ENCODE measurements at places on chromosomes 3 and 15.

GRCh38 chr15:71189718-71190117, 74.4 kb downstream of the THSD4 start:
- DNase-seq, result no peak

GRCh38 chr3:49869525-49870126, at the start of gene CAMKV:
Gene CAMKV (minus strand): TSS chr3:49869906. CDS start chr3:49862388, 7,518 bp downstream.
- peak; percentile 17 for DNase-seq

GRCh38 chr3:122947738-122948137, 79.8 kb downstream of the SEMA5B start:
- DNase-seq, result no peak

GRCh38 chr3:29764603-29765254, 483.9 kb downstream of the RBMS3 start:
- DNase-seq, result no peak

GRCh38 chr3:52286777-52287110, 884 bp upstream of the GLYCTK start:
- no peak for DNase-seq

DNA sequence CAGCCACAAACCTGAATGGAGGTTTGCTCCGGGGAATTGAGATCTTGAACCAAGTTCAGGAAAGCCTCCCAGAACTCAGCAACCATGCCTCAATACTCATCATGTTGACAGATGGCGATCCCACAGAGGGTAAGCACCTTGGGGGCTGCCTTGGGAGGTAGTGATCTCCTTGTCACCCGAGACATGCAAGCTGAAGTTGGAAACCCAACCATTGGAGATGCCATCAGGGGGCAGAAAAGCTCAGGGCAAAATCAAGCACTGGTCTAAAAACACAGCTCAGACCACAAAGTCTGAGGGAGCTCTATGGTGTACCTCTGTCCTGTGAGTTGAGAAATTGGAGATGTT, 5.8 kb downstream of the ITIH1 start:
- no peak for DNase-seq

DNA sequence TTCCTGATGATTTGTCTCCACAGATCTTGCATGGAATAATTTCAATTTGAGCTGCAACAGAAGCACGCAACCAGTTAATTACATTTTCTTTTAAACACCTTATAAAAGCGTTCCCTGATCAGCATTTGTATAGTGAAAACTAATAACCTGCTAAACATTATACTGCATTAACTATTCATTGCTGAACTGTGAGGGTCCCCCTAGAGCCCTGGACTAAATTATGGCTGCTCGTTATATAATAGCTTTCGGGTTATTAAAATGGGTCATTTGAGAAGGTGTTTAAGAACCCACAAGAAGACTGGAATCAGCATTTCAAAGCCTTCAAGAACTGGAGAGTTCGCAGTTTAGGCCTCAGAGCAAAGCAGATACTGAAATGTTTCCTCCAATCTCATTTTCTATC, 52.9 kb upstream of the ICE2 start:
- no peak for DNase-seq

- DNase-seq, result no peak
Measured at GRCh38 chr3:142507241-142507640, 59.4 kb upstream of the XRN1 start.

- DNase-seq, result no peak
Measured at GRCh38 chr3:125136515-125136914, 76.0 kb downstream of the SLC12A8 start.

DNA sequence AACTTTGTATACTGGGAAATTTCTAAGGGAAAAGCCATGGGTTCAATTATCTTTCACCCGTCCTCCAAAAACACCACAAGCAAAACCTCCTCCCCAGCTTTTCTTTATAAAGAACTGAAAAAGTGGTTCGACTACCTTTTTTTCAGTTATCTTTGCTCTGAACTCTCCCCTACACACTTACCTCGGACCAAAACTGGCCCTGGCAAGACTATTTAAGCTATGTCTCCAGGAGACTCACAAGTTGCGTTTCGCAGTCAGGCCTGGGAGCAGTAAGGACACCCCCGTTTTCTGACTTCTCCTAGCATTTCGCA, 645 bp downstream of the COPS2 start:
- DNase-seq, result no peak

GRCh38 chr3:57966829-57967228, 41.4 kb upstream of the FLNB start:
- no peak for DNase-seq

- no peak for DNase-seq
Measured at GRCh38 chr15:36053746-36054145, 507.8 kb upstream of the DPH6 start.

DNA sequence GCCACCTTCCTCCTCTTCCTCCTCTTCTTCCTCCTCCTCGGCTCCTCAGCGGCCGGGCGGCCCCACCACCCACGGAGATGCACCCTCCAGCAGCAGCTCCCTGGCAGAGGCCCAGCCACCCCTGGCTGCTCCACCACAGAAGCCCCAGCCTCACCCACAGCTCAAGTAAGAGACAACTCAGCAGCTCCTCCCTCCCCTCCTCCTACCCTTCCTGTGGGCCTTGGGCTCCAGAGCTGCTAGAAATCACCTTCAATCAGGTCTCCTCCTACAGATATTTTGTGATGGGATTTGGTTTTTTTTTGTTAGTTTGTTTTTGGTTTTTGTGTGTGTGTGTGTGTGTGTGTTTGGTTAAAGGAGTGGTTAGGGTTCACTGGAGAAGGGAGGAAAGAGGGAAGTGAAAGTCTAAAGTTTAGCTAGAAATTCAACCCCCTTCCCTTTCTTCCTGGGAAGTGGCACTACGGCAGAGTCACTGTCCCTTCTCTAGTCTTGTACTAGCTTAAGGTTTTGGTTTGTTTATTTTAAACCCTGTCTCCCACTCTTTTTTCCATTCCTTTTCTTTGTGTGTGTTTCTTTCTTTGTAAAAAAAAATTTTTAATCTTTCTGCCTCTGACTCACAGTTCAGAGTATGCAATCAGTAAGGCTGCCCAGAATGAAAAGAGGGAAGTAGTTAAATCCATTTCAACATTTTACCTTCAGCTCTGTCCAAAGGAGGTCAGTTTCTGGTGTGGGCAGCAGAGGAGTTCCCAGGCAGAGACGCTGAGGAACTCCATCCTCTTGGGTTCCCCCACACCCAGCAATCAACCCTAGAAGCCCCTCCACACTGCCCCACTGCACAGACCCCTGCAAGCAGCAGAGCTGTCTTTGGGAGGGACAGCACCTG, 29.0 kb upstream of the TIMP4 start:
- no peak for DNase-seq

DNA sequence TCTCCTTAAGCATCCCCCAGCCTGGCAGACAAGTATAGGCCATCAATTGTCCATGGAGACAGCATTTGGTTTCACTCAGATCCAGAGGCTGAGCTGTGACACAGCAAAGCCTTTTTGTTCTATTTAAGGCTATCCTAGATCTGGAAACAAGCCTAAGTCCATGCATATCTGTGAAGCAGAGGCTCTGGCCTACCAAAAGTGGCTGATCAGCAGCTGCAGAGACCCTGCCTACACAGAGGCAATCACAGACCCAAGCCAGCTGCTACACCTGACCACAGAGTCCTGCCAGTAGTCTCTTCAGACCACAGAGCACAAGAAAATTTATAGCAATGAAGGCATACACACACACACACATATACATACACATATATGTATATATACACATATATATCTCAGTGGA, 501.7 kb upstream of the ARPP21 start:
- no peak for DNase-seq

GRCh38 chr3:46091046-46091445, 63.8 kb upstream of the XCR1 start:
- no peak for DNase-seq

DNA sequence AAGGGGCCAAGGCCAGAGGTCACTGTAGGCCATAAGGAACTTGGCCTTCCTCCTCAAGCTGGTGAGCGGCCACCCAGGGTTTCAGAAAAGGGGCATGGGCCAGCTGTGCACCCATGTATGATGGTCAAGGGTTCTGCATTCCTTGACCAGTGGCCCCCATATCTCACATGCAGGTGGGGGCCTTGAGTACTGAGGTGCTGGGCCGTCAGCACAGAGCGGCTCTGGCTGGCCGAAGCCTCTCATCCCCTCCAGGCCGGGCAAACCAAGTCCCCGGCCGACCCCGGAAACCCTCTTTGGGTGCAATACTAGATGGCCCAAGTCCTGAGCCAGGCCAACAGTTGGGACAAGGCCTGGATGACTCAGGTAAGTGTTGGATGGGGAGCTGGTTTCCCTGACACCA, 9.5 kb downstream of the ALG3 start:
- no peak for DNase-seq

DNA sequence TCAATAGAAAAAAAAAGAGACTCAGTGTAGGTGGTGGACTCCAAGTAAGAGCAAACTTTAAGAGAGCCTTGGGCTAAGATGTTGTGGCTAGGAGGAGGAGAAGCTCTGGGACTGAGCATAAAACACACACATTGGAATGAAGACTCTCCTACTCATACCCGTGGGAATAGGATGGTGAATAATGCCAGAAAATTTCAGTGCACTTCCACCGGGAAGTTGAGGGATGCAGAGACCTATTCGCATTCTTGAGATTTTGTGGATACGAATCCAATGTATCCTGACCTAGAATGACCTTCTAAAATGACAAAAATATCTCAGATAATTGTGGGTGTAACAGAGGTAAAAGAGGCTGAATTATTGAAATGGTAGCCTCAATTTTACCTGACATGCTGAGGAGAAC, 388.7 kb upstream of the SGO1 start:
- DNase-seq, result no peak

- DNase-seq, result no peak
Measured at GRCh38 chr3:127158614-127159229, 34.2 kb upstream of the PRR23E start.

DNA sequence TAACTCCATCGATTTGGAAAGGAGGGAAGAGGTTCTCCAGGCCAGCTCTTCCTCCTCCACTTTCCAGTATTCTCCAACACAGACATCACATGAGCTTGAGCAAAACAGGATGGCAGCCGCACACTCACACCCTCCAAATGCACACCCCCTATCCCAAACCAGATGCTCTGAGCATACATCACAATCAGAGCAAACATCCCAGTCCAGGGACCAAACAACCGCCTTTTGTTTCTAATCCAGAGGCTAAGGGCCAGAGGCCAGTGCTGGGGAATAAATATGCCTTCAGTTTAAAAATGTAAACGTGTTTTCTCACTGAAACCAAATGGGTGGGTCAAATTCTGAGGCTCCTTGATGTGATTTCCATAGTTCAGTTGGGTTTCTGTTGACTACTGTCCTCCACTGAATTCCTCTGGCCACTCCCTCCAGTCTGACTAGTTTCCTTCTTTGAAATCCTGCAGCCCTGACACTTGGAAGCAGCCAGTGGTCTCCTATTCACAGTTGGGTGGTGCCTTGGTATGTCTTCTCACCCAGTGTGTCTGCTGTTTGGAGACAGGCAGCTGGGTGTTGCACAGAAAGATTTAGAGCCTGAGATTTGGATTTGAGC, 19.2 kb upstream of the MFGE8 start:
- no peak for DNase-seq

GRCh38 chr15:74752531-74752930, 3.9 kb downstream of the CYP1A2 start:
- DNase-seq, result no peak

DNA sequence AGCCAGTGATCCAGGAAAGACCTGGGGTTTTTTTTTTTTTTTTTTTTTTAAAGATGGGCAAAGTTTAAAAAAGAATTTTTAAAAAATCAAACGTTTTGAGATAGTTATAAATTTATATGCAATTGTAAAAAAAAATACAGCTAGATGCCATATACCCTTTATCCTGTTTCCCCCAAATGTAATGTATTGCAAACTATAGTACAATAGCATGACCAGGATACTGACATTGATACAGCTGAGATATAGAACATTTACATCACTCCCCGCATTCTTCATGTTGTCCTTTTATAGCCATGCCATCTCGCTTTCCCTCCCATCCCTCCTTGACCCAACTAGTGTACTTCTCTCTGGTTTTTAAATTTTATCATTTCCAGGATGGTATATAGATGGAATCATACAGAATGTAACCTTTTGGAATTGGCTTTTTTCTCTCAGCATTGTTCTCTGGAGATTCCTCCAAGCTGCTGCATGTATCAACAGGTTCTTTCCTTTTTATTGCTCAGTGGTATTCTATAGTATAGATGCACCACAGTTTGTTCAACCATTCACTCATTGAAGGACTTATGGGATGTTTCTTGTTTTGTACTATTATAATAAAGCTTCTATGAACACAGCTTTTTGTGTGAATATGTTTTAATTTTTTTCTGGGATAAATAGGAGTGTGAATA, 104.9 kb downstream of the CGNL1 start:
- DNase-seq, result no peak

- no peak for DNase-seq
Measured at GRCh38 chr3:158916111-158916510, 114.3 kb downstream of the MFSD1 start.

DNA sequence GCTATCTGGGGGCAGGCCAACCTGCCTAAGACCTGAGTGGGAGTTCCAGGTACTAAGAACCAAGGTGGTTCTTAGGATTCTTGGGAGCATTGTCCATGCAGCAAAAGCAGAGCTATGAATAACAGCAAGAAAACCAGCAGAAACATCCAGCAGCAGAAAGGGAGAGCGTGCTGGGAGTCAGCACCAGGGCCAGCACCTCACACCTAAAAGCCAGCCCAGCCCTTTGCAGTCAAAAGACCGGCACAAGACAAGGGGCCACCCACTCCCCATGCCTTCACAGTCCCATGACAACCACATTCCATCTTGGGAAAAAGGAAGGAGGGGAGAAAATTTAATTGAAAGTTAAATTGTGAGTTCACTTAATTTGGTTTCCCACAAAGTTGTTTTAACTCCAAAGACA, 364.9 kb downstream of the AGBL1 start:
- DNase-seq, result no peak

- DNase-seq, result no peak
Measured at GRCh38 chr3:188037965-188038581, 115.9 kb upstream of the LPP start.

GRCh38 chr15:73872346-73872745, 1.0 kb upstream of the TBC1D21 start:
- no peak for DNase-seq

DNA sequence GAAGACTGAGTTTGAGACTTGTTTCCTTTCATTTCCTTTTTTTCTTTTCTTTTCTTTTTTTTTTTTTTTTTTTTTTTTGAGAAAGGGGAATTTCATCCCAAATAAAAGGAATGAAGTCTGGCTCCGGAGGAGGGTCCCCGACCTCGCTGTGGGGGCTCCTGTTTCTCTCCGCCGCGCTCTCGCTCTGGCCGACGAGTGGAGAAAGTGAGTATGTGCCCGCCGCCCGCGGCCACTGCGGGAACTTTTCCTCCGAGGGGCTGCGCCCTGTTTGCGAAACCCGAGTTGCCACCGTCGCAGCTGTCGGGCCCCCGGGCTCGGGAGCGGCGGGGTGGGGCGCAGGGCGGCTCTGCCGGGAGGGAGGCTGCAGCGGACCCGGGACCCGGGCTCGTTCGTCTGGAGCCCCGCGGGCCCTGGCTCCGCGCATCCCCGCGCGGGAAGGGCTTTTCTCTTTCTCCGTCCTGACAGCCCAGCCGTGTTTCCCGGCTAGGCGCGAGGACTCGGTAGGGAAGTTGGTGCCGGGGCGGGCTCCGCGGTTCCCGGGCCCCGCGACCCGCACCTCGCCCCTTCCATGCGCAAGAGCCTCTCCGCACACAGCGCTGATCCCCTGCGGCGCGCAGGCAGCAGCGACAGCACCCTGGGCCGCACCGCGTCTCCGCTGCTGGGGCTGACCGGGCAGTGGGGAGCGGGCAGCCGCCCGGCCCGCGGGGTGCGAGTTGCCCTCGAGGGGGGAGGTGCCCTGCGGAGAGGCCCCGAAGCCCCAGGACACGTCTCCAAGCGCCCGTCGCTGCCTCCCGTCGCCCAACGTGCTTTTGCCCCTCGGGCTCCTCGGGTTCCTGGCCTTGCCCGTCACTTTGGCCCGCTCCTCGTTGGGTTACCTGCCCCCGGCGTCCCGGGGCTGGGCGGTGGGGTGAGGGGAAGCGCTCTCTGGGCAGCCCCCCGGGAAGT, 1.4 kb downstream of the IGF1R start:
- peak; percentile 29 for DNase-seq
